8988T (cell line): ENCODE measurements at places on chromosomes 2 and 18.

GRCh38 chr18:76725445-76725844 lies 96.9 kb upstream of the ZNF236 start:
- no peak for DNase-seq

GRCh38 chr18:25170402-25170801 lies 181.6 kb downstream of the ZNF521 start:
- DNase-seq: no peak

DNA sequence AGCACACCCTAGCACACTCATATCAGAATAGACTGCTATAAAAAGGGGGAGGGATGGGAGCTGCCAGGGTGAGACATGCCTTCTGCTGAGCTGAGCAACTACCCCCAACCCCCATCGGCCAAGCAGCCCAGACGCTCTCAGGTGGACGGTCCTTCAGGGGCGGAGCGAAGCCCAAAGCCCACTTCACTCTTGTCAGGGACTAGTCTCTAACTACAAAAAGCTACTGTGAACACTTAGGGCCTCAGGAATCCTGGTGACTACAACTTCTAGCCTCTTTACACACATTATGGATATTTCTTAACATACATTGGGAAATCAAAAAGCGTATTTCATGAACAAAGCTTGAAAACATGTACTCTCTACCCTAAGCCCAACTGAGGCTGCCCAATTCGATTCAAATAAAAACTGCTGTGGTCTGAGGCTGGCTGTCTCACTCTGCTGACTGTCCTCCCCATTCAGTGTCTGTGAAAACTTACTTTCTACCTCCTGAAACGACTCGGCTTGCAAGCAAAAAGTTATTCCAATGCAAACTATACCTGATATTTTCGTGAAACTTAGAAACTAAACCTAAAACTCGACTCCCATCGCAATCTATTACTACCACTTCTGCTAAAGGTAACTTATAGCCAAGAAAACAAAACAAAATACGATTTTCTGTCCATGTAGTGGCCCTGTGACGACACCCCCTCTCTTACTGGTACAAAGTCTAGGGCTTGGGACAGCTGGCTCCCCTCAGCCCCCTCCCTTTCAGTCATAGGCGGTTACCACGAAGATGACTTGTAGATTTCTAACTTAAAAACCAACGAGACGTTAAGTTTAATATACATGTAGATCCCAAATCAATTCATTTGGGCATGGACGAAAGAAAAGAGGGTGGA lies 1.2 kb downstream of the SERTAD2 start:
- DNase-seq: no peak

DNA sequence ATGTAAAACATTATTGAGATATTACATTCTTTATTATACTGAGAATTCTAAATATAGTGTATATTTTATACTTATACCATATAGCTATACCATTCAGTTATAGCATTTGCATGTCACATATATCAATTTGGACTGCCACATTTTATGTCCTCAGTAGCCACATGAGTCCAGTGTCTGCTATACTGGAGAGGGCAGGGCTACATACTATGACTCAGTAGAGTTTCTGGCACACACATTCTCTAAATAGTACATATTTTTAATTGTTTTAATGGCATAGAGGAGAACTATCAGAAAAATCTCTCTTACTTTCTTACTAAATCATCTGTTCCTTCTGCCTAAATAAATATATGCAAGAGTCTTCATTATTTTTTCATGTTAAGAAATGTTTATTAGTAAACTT lies 55.4 kb upstream of the COL5A2 start:
- DNase-seq: no peak

DNA sequence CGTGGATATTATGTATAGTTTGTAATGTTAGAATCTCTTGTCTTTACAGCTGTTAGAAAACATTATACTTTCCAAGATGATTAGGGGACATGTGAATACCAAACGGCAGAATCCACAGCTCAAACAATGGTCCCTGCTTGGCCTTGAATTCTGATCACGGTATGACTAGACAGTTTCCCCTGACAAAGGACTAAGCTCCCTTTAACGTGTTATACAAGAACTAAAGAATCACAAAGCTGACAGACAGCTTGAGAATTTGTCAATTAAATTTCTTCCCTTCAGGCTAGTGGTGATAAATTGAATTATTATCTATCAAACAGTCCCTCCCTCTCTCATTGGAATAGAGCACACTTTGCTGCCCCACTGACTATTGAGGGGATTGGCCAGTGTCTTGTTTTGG lies 359.2 kb upstream of the ID2 start:
- no peak for DNase-seq

- no peak for DNase-seq
Measured at GRCh38 chr2:235204948-235205347, 253.1 kb downstream of the SH3BP4 start.

- DNase-seq: no peak
Measured at GRCh38 chr2:48600204-48600813, 17.3 kb upstream of the GTF2A1L start.

DNA sequence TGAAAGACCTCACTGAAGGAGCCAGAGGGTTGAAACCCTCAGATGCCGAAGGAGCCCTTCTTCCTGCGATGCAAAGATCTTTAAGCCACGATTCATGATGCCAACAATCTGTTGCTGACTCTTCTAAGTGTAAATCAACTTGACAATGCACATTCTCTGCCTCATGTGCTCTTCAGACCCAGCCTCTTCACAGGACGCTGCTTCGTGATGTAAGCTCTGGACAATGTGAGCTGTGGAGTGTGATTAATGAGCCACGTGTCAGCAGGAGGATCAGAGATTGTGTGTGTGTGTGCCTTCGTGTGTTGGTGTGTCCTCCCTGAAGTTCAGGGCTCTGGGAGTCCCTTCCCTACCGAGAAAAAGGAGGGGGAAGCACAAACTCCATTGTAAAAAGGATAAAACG lies 26.5 kb upstream of the TWIST2 start:
- DNase-seq: no peak

GRCh38 chr2:189835855-189836558 lies 51.8 kb downstream of the PMS1 start:
- no peak for DNase-seq

DNA sequence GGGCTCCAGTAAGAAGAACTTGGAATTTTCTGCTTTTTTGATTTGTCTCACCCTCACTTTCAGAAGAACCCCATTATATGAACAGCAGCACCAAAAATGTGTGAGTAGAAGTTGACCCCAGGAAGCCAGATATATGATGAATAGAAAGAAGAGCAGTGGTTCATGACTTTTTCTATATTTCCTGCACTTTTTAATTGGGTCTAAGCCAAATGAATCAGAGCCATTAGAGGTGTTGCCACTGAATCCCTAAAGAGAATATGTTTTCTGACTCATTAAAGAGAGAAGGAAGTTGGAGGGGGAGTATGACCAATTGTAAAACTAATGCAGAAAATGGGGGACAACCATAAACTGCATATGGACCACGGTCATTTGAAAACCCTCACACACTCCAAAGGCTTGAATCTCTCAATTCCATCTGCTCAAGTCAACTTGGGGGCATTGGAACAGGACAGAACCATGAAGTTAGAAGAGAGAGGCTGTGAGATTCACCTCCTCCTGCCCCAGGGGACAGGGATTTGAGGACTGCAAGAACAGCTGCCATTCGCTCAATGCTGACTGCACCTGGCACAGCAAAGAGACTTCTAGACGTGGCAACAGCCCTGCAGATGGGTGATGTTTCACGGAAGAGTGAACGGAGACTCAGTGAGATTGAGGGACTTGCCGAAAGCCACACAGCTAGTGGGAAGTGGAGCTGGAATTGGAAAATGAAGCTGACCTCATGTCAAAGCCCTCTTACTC lies 3.0 kb downstream of the DAPL1 start:
- DNase-seq: no peak

GRCh38 chr18:11419338-11419737 lies 190.1 kb upstream of the SLC35G4 start:
- DNase-seq: no peak

DNA sequence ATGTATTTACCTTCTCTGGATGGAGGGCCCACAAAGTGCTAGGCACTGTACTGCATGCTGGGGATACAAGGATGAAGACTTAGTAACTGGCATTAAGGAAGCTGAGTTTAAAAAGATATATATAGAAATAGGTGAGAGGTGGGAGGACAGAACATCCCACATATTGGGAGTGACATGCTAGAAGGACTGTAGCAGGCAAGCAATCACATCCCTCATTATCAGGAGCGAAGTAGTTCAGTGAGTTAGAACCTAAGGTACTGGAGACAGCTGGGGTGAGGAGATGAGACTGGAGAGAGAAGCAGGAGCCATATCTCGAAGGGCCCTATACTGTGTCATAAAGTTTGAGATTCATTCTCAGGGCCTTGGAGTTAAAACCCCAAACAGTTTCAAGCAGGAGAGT lies 10.9 kb upstream of the OSBPL1A start:
- no peak for DNase-seq

- no peak for DNase-seq
Measured at GRCh38 chr18:59466980-59467379, 107.9 kb upstream of the LMAN1 start.

GRCh38 chr2:210410542-210410941 lies 66.0 kb downstream of the LANCL1 start:
- DNase-seq: no peak

DNA sequence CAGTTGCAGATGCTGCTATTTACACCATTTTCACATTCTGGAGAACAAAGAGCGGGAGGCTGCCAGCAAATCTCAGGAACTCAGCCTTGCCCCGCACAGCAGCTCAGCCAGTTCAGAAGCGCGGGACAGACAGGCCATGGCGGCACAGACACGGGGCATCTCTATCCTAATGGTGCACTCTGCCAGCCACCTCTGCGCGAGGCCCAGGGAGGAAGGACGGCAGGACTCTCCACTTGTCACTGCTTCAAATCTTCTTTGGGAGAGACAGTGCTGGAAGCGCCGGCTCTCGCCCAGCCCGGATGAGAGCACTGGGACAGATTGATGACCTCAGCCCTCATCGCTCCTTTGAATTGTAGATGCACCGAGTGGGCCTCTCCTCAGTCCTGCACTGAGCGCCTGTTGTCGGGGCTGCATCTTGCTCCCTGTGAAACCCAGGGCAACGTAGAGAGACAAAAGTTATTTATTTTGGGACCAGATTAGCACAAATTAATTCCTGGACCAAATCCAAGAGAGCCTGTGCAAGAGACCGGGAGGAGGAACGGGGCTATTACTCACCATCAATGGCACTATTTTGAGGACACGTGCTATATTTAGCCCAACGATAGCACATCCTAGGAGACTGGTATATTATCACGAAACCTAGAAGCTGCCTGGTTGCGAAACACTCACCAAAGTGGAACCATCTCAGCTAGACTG lies 211.4 kb upstream of the SMIM21 start:
- DNase-seq: no peak

DNA sequence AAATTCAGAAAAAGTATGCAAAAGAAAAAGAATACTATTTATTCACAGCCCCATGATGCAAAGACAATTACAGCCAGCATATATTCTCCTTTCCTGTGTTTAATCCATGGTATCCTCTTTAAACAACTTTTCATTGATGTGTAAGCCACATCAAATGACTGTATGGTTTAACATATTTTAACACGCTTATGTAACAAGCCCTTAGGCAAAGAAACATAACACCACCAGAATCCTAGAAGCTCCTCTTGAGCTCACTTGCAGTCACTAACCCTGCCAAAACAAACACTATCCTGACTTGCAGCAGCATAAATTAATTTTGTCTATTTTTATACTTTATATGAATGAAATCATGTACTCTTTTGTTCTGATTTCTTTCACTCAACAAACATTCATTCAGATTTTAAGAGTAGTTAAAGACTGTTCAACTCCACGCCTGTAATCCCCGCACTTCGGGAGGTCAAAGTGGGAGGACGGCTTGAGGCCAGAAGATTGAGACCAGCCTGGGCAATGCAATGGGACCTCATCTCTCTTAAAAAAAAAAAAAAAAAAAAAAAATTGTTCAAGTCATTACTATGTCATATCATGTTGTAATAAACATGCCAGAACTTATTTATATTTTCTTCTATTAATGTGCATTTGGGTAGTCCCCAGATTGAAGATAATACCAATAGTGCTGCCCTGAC lies 226.3 kb downstream of the NBAS start:
- DNase-seq: no peak

DNA sequence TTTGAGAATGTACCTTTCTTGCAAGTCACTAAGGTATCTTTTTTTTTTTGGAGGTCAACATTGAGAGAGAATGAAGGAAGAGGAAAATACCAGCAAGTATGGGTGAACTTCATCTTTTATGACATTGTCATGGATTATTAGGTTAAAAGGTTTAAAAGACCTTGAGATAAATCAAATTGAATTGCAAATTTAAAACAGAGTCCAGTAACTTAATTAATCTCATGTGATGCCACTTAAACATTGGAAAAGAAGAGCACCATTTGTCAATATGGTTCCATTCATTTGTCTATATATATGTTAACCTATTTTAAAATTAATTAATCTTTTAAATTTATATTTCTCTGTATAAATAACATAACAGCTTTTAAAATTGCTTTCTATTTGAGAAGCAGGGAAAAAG lies 83.8 kb downstream of the PPP1R1C start:
- DNase-seq: no peak

GRCh38 chr2:71670430-71670795 lies 217.1 kb downstream of the DYSF start:
- no peak for DNase-seq

GRCh38 chr2:100470898-100471514 lies 724 bp downstream of the NMS start:
- no peak for DNase-seq

DNA sequence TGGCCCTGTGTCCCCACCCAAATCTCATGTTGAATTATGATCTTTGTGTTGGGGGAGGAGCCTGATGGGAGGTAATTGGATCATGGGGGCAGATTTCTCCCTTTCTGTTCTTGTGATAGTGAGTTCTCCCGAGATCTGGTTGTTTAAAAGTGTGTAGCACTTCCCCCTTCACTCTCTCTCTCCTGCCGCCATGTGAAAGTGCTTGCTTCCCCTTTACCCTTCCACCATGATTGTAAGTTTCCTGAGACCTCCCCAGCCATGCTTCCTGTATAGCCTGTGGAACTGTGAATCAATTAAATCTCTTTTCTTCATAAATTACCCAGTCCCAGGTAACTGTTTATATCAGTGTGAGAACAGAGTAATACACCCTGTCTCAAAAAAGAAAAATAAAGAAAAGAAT lies 25.5 kb downstream of the LRRFIP1 start:
- no peak for DNase-seq

GRCh38 chr2:100200985-100201384 lies 58.6 kb upstream of the AFF3 start:
- DNase-seq: no peak
